CD4-positive, alpha-beta memory T cell (primary cell): ENCODE measurements at places on chromosomes 4 and X. TPM values are rescaled to one million over a fixed set of nuclear protein-coding genes. Genes with fewer than 3 reads are reported as not detected.

The GRID2 gene
- total RNA-seq = not detected

DNA sequence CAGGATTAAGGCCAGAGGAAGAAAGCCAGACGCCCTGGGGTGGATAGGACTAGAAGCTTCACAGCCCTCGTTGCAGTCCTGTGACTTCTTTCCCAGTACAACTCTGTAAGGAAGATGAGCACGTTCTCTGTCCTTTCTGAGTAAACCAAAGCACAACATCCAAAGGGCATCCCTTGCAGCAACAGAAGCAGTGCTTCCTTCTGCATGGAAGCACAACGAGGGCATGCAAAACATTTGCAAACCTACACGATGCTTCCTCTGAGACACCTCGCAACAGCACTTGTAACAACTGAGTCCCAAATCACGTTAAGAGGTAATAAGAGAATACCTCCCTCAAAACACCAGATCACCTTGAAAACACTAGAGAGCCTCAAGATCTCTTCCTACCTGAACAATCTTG, 335.7 kb upstream of the RASGEF1B start:
- no peak overlapping the region for H3K4me3 ChIP-seq
- no peaks in the 10 kb centered on the region for H3K4me1 ChIP-seq
- no peaks in the 10 kb centered on the region for H3K36me3 ChIP-seq
- H3K27me3 ChIP-seq = no peaks in the 10 kb centered on the region
- no peak for DNase-seq
- H3K27ac ChIP-seq = no peak overlapping the region

DNA sequence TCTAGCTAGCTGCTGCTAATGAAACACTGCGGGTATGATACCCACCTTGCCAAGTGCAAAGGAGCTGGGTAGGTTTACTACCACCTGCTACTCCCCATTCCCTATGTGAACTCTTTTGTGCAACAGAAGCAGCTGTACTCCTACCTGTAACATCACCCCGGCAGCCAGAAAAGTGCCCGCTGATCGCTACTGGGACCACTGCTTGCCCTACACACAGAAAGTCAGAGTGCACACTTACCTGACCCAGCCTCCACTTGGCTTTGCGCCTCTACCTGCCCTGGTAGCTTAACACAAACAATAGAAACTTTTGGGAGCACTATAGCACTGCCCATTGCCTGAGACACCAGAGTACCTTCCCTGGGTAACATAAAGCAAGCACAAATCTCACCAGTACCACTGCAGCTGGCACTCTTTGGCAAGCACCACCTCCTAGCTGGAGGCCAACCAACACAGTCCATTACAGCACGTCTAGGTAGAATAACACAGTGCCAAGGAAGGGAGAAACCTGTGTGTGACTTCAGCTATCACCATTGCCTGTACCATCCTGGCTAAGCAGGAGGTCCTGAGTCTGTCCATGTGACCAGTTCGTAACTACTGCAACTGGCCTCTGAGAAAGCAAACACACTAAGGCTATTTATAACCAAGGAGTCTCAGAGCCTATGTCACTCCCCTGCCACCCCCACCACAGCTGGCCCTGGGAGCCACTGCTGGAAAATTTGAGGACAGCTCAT, 80.1 kb downstream of the CENPC start:
- no peaks in the 10 kb centered on the region for H3K27me3 ChIP-seq
- no peaks in the 10 kb centered on the region for H3K4me1 ChIP-seq
- no peak overlapping the region for H3K27ac ChIP-seq
- no peaks in the 10 kb centered on the region for H3K36me3 ChIP-seq
- DNase-seq = no peak

- DNase-seq = no peak
- H3K27me3 ChIP-seq = no peaks in the 10 kb centered on the region
- H3K27ac ChIP-seq = no peak overlapping the region
- no peak overlapping the region for H3K4me3 ChIP-seq
- no peaks in the 10 kb centered on the region for H3K36me3 ChIP-seq
Measured at GRCh38 chr4:53832549-53832948, 231.9 kb downstream of the CHIC2 start.
